Naive thymus-derived CD8-positive, alpha-beta T cell (primary cell): ENCODE measurements at places on chromosomes 4 and X.
A peak's percentile ranks its signal among the peaks of the same experiment; 100 is the strongest.

DNA sequence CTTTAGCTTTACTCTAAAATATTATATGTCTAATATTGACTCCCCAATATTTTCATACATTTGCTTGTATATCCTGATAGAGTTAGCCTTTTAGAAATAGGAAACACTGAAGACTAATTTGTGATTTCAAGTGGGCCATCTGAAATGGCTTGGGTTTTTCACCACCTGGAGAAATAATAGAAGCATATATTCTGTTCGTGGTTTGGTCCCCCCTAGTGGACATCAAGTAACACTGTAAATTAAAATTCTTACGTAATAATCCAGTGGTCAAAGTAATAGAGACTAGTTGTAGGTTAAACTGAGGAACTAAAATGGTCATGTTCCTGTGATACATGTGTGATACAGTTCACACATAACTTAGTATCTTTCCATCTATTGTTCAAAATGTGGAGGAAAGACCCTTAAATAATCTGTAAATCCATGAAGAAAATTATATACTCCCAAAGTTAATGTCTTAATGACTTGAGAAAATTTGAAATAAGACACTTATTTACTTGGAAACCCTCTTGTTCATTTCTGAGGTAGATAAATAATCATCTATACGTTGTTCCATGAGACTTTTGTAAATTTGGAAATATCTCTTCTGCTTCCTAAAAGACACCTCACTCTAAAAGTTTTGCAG is 79.8 kb upstream of the SMARCAD1 start:
- no peak for DNase-seq

DNA sequence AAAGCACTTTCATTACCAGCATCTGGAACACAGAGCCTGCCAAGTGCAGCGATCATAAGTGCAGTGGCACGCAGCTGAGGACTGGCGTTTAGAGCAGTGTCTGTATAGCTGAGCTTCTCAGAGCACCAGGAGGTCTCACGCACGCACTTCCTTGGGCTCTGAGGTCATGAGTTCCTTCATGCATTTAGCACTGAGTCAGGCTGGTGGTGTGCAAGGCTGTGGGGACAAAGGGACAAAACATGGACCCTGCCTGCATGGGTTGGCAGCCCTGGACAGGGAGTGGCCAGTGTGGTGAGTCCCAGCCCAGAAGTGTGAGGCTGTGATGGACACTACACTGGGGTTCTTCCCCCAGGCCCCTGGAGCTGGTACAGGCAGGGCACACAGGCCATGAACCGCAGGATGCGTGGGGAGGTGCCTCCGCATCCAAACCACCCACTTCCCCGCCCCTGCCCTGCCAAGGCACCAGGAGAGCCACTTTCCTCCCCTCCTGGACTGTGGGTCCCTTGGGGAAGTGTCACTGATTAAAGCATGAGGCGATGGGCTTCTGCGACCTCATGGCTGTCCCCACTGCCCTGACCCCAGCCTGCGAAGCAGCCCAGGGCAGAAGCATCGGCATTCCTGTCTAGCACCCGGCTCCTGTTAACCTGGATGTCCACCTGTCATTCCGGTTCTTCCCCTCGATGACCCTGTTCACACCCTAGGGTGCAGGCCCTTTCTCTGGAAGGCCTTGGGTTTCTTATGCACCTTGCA is 37.2 kb upstream of the GPR78 start:
- DNase-seq: no peak

DNA sequence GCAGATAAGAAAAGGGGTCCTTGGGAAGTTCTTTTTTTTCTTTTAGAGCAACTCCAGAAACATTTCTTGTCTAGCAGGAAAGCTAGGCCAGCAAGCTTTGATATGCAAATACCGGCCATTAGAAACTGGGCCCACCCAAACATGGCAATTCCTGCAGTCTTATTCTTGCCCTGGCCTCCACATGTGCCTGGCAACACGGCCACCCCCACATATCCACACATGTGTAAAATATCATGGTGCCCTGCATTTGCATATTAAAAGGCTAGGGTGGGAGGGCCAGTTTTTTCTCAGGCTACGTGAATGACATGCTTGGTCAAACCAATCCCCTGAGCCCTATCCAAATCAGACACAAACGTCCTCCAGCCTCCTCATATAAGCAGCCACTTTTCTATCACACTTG is 171.7 kb upstream of the ZCCHC13 start:
- DNase-seq: no peak

GRCh38 chrX:16524316-16524715 is 125.6 kb upstream of the S100G start:
- no peak for DNase-seq

DNA sequence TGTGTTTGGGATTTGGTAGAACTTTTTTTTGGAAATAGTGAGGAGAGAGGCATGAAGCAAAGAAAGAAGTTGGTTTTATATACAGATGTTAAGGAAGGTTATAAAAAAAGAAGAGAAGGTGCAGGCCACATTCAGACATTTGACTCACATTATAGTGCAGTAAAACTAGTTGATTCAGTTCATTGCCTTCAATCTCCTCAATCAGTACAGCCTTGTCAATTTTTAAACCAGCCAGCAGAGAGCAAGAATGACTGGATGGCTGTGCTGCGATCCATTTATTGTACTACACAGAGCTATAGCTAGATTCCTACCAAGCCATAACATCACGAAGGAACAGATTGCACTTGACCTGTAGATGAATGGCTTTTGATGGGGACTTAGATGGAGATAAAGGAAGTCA is 79.7 kb upstream of the LSM6 start:
- DNase-seq: no peak

- no peak for DNase-seq
Observed at GRCh38 chr4:165331823-165332222, 4.4 kb downstream of the MSMO1 start.

DNA sequence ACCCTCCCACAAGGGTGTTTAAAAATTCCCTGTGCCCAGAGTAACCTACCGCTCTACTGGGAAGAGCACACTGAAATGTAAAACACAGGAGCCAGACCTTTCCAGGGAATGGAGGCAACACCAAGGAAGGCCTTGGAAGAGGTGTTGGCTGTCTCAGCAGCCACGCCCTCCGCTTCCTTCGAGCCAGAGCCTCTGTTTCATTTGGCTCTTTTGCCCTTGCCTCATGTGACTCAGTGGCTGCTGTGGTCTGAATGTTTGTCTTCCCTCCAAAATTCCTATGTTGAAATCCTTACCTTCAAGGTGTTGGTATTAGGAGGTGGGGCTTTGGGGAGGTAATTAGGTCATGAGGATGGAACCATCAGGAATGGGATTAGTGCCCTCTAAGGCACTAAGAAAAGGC is 11.3 kb downstream of the SCD5 start:
- DNase-seq: no peak

DNA sequence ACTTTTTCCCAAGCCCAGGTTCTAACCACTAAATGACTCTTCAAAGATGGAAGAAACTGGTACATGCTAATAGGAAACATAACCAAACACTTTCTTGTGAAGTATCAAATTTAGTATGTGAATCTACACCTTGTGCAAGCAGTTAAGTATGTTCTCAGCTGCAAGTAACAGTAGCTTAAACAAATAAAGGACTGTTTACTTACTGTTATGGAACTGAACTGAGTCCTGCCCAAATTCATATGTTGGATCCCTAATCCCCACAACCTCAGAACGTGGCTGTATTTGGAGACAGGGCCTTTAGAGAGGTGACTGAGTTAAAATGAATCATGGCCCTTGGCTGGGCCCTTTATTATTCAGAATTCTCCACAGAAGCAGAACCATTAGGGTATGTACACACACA is 178.7 kb downstream of the KDR start:
- no peak for DNase-seq

GRCh38 chrX:42714981-42715700 is 62.8 kb downstream of the PPP1R2C start:
- DNase-seq: no peak

DNA sequence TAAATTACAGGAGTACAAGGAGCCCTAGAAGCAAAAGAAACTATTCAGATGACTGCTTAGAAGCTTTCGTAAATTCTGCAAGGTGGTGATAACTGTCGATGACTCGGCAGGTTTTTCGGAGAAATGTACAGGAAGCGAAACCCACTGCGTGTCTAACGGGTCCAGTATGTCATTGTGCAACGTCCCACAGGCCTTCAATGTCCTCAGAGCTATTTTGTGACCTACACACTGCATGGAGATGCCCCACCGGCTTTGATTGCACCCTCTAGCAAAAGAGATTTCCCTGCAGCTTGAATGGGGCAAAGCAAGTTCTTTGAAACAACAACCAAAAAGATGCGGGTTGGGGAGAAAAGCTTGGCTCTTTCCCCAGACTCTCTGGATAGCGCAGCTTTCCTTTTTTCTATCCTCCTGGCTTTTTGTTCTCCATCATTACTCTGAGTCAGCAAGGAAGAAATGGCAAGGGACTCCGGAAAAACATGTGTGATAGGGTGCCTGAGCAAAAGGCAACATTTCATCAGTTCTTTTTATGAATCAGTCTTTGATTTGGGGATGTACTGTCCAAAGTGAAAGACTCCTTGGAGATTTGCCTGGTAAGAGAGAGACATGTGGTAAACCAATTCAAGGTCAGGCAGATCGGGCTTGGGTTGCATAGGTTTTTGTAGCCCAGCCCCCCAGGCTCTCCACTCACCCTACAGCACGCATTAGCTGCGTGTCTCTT is 112.0 kb upstream of the TBL1X start:
- no peak for DNase-seq

DNA sequence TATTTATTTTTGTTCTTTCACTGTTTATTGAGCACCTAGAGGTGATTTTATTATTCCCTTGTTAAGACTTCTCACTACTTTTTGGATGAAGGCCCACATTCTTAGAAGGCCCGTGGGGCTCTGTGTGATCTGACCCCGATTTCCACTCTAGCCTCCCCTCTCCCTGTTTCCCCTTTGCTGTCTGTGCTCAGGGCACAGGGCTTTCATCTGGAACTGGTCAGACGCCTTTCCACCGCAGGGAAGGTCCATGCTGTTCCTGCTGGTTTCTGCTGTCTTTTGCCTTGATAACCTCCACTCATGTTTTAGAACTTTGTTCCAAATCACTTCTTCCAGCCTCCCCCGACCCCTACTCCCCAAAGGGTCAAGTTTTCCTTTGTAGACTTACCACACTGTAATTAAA is 31.3 kb upstream of the ANAPC4 start:
- no peak for DNase-seq

- DNase-seq: peak; percentile 82
Observed at GRCh38 chrX:129777218-129778030, 2.3 kb upstream of the SASH3 start.

- no peak for DNase-seq
Observed at GRCh38 chr4:174055344-174055743, 228.1 kb downstream of the FBXO8 start.

DNA sequence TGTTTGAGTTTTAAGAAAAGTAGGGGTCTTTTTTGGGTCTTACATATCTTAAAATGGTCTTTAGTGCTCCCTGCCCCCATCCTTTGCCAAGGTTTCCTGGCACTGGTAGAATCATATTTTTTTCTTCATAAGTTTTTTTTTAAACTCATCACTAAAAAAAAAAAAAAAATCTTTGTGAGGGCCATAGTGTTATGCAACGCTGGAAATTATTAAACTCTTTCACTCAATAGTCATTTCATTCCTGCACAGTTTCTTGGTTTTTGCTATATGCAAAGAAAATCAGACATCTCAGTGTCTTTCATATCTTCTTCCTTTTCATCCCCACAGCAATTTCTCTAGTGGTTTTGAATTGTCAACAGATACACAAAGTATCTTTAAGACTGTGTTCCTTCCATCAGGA is 95.6 kb downstream of the TMA16 start:
- no peak for DNase-seq

- no peak for DNase-seq
Observed at GRCh38 chr4:15682242-15683142, 865 bp downstream of the FAM200B start.

- DNase-seq: no peak
Observed at GRCh38 chr4:167114416-167114971, 119.8 kb downstream of the SPOCK3 start.

DNA sequence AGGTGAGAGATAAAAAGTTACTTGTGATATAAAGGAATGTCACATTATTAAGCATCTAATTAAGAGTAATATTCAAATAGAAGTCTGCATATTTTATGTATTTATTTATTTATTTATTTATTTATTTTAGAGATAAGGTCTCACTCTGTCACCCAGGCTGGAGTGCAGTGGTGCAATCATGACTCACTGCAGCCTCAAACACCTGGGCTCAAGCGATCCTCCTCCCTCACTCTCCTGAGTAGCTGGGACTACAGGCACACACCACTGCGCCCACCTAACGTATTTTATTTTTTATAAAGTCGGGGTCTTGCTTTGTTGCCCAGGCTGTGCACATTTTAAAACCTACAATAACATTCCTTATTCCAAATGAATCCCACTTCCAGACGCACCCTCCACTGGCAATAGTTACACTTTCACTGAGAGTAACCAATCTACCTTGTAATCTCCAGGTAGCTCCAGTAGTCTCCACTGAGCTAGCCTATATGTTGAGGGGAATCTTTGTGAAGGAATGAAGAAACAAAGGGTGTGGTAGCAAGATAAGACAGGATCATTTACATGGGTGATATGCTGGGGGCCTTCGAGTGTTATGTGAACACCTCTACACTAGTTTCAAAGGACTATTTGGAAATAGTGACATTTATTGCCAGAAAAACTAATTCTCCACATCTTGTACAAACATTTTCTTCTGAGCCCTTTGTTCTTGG is 11.9 kb downstream of the SH3D19 start:
- DNase-seq: no peak

- DNase-seq: no peak
Observed at GRCh38 chr4:53767482-53767881, 176.2 kb upstream of the LNX1 start.

DNA sequence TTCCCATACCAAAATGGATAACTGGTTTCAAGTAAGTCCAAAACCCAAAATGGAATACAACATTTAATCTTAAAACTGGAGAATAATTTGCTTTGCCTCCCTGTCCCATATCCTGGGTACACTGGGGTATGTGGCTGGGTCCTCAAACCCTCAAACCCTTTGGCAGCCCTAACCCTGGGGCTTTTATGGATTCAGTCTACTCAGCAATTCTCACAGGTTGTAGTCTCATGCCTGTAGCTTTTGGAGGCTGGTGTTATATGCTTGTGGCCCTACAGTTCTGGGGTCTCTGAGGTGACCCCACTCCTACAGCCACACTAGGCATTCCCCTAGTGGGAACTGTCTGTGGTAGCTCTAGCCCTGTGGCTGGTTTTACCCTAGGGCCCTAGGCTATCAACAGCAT is 110.5 kb upstream of the NRK start:
- DNase-seq: no peak

DNA sequence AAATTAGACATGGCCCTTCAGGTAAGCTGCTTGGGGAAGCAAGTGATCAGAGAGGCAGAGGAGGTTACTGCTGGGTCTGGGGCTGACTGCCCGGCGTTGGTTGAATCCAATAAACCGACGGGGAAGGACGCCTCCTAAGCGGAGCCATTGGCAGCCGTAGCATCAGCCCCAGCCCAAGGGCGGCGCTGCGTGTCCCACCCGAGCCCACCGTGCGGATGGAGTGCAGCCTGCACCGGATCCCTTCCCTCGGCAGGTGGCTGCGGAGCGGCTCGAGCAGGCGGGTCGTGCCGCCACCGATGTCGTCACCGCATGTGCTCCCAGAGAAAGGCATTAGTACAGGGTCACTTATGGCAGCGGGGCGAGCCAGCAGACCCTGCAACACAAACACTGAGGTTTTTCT is 82.1 kb downstream of the ALPK1 start:
- no peak for DNase-seq

GRCh38 chrX:74774988-74775387 is 150.3 kb downstream of the NEXMIF start:
- no peak for DNase-seq

- DNase-seq: no peak
Observed at GRCh38 chr4:72767618-72768302, 198.7 kb upstream of the ADAMTS3 start.
